ENCODE measurements at places on chromosomes 1 and 21.

DNA sequence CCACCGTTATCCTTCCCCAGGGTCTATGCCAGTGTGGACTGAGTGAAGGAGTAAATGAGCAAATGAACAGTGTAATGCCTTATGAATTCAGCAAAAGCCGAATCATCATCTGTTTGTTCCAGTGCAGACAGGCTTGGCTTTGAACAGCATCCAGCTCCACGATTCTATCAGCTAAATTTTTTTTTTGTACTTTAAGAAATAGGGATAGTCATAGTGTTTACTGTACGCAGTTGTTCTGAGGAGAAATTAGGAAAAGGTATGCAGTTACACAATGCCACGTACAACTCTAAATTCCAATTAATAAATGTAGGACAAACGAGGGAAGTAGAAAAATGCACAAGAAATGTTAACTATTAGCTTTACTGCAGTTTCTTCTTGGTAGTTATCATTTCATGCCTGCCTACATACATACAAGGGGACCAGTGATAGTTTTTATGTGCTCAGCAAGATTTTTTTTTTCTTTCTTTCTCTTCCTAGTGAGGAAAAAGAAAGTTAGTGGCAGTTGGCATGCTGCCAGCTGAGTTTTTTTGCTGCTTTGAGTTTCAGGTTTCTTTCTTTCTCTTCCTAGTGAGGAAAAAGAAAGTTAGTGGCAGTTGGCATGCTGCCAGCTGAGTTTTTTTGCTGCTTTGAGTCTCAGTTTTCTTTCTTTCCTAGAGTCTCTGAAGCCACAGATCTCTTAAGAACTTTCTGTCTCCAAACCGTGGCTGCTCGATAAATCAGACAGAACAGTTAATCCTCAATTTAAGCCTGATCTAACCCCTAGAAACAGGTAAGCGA lies at the start of gene IFI44L:
Gene IFI44L (plus strand): TSS at position 646 of the 777 bp plus-strand sequence. CDS start 7,468 bp downstream, outside the sequence.
- no peak for DNase-seq

DNA sequence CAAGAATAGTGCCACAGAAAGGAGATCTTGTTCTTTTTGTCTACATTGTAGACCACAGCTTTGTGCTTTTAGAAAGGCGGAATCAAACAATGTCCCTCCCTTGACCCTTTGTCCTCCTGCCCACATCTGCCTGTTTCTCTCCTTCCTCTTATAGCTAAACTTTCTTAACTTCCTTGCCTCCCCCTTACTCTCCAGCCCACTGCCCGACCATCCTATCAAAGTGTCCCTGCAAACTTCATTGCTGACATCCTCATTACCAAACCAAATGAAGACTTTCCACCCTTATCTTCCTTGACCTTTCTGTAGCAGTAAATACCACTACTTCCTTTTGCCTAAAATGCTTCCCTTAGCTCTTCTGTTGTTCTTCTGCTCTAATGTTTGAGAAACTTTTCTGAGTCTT lies 5.0 kb downstream of the SELP start:
- DNase-seq: no peak

DNA sequence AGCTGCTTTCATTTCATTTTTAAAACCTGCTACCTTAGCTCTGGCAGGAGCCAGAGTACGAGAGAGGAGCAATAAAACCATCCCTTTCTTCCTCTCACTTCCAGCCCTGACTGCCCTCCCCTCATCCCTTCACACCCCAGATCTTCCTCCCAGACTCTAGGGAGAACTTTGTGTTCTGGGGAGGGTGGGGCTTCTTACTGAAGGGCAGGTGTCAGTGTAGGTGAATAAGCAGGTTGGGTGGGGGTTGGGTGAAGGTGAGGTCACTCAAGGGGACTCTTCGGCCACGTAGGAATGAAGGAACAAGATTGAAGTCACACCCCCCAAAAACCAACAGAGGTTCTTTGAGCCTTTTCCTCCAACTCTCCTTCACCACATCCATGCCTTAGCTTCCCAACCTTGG lies 88.9 kb downstream of the CD58 start:
- DNase-seq: no peak

- no peak for DNase-seq
Observed at GRCh38 chr1:234617131-234617985, 7.4 kb upstream of the IRF2BP2 start.

- no peak for DNase-seq
Observed at GRCh38 chr1:176225479-176225875, 18.4 kb upstream of the COP1 start.

DNA sequence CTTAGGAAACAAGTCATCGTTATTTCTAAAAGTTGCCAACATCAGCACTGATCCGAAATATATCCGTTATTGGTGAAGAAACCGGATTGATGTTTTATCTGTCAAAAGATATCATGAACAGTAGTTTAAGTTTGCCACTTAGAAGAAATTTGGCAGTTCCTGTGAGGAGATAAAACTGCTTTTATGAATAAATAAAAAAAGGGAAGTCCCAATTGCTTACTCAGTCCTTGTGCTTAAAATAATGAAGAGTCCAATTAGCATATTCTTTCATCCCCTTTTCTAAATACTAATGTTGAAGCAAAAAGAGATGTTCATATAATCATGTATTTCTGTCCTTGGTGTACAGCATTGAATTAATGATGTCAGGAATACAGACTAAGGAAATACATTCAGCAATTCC lies 164.6 kb downstream of the NCAM2 start:
- no peak for DNase-seq

GRCh38 chr1:94033849-94034248 lies 87.1 kb downstream of the ABCA4 start:
- DNase-seq: no peak

DNA sequence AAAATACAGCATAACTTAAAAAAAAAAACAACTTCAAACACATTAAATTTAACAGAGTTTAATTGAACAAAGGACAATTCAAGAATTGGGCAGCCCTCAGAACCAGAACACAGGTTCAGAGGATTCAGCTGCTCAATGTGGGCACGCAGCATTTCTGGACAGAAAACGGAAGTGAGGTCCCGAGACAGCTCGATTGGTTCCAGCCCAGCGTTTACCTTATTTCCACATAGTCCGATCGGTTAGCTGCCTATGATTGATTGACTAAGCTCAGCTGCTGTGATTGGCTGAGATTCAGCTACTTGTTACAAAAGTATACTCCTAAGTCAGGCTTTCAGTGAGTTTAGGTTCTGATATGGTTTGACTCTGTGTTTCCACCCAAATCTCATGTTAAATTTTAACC lies 33.3 kb downstream of the ZP4 start:
- DNase-seq: no peak

Measured in H9 (cell line).